Keratinocyte (primary cell): ENCODE measurements at places on chromosomes 6 and 20. TPM values are rescaled to one million over a fixed set of nuclear protein-coding genes. Genes with fewer than 3 reads are reported as not detected.

DNA sequence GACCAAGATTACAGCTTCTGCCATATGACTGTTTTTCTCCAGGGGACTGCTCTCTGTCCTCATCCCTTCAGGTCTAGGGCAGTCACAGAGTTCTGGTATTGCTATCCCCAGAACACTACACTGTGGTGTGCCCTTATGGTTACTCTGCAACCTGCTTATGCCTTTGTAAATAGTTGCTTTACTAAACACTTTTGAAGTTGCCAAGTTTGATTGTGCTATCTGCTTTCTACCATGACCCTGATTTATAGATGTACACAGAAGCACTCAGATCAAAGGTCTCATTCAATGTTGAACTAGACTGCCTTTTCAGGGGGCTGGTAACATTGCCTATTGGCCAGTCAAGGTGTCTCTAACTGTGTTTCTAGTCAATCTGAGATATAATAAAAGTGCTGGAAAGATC lies 794.7 kb downstream of the DHX35 start:
- H3K27ac ChIP-seq = no peak overlapping the region
- no peak for DNase-seq
- no peaks in the 10 kb centered on the region for H3K27me3 ChIP-seq
- H3K4me1 ChIP-seq = no peaks in the 10 kb centered on the region
- H3K36me3 ChIP-seq = no peaks in the 10 kb centered on the region
- no peak overlapping the region for H3K4me3 ChIP-seq

GRCh38 chr20:37349517-37350491 lies 3.9 kb downstream of the SRC start:
- H3K27me3 ChIP-seq = no peaks in the 10 kb centered on the region
- no peak for DNase-seq
- H3K4me1 ChIP-seq = peaks cover 21% of the 10 kb centered on the region
- no peak overlapping the region for H3K4me3 ChIP-seq

Gene NR2E1
- 0.04 TPM in 1 of 3 replicates, not detected in the others for polyA plus RNA-seq

GRCh38 chr6:106847116-106847515 lies 127.4 kb downstream of the CD24 start:
- no peaks in the 10 kb centered on the region for H3K27me3 ChIP-seq
- H3K4me3 ChIP-seq = no peak overlapping the region
- no peak for DNase-seq

Gene PTCRA
- not detected in 3 replicates for polyA plus RNA-seq

Gene CCM2L
- not detected in 3 replicates for polyA plus RNA-seq

Gene MOCS1
- 2.2 to 2.7 TPM (median 2.5 TPM) in 3 replicates for polyA plus RNA-seq

- H3K27me3 ChIP-seq = no peaks in the 10 kb centered on the region
- H3K4me1 ChIP-seq = peaks cover 36% of the 10 kb centered on the region
- H3K27ac ChIP-seq = peak overlapping the region; percentile 89
- DNase-seq = no peak
- H3K4me3 ChIP-seq = no peak overlapping the region
- no peaks in the 10 kb centered on the region for H3K36me3 ChIP-seq
Measured at GRCh38 chr20:10541668-10542411, 106.7 kb downstream of the SLX4IP start.
